Tibial nerve (tissue), 4 donors: ENCODE measurements at places on chromosomes 3 and 15.
A peak's percentile ranks its signal among the peaks of the same experiment; 100 is the strongest.

- no peak for DNase-seq
Observed at GRCh38 chr3:157136647-157137387, 23.1 kb downstream of the CCNL1 start.

DNA sequence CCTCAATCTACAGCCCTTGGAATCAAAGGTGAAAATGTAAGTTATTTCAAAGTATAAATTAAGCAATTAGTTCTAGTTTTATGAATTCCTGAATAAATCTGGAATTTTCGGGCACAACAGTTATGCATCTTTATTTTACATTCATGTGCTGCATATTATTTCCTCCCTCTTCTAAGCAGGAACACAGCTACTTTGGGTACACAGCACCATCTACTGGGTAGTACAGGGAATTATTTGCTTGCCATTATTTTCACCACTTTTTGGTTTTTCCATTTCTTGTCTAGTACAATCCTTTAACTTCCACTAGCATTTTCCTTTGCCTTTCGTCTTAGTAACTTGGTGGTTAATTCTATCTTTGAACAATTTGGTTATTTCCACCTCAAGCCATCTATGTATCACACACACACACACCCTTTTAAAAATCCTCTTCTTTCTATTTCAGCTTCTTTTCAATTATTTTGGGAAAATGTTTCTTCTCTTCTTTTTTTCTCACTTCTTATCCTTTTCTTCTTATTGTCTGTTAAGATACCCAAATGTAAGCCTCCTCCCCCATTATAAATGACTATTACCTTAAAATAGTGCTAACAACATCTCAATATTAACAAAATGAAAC, 451.0 kb downstream of the MFSD1 start:
- DNase-seq: no peak

DNA sequence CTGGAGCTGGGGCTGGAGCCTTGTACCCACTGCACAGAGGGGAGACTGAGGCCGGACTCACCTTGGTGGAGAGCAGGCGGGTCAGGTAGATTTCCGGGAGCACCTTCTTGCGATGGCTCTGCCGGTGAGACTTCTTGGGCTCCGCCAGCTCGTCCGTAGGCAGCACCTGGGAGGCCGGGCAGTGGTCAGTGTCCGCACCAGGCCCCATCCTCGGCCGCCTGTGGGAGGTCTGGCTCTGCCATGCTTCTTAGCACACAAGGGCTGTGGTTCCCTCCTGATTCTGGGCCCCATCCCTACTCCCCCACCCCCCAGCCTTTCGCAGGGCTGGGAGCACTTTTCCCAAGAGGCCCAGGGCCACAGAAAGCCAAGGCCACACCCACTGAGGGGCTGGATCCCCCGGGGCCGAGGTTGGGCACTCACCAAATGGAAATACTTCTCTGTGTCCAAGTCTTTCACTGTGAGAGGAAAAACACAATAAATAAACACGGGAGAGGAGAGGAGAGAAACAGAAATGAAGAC, 17.4 kb downstream of the H1-8 start:
- no peak for DNase-seq

DNA sequence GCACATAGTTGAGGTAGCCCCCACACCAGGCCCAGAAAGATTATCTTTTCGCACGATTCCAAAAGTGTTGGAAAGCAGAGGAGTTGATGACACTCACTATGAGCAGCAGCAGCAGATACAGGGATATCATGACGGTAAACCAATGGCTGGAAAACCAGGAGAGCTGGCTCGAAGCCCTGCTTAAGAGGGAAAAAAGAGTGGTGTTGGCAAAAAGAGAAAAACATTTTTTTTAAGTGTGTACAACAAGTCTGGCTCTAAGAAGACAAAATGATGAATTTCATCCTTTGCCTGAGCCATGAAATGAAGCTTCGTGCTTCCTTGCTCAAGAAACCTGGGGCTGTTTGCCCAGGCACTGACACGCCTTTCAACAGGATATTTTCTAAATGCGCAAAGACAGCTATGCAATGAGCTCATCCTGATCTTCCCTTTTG, 27.3 kb downstream of the PARP16 start:
- peak; percentile 36 for DNase-seq

GRCh38 chr3:26687466-26687865, 64.9 kb downstream of the LRRC3B start:
- no peak for DNase-seq

DNA sequence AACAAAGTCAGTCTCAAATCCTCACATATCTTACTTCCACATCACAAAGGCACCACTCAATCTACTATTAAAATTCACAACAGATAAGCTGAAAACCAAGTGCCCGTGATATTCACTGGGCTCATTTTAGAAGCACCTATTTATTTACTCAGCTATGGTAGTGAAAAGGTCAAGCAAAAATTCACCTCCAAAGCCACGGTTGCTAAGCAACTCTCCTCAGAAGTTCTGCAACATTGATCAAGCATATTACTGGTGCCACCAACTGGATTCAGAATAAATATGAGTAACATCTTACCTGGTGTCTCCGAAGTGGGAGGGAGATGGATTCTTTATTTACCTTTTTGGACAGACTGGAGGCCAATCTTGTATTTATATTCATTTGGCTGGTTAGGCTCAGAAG, 714.8 kb downstream of the FHIT start:
- DNase-seq: no peak

DNA sequence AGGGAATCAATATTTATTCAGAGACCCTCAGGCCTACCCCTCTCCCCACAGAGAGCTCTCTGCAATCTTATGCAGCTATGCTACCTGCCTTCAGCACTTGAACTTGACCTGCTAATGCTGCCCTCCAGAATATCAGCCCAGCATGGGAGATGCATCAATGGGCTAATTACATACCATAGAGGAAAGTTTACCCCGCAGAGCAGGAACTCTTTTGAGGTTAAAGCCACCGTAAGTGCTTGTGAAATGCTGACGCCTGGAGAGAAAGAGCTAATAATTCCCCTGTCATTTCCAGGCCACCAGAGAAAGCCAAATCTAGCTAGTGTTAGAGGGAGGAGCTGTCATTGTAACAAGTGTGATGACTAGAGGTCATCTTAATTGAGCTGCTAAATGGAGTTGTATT, 127.5 kb downstream of the CHST2 start:
- no peak for DNase-seq

GRCh38 chr3:120203016-120203415, 82.0 kb downstream of the GPR156 start:
- DNase-seq: no peak

DNA sequence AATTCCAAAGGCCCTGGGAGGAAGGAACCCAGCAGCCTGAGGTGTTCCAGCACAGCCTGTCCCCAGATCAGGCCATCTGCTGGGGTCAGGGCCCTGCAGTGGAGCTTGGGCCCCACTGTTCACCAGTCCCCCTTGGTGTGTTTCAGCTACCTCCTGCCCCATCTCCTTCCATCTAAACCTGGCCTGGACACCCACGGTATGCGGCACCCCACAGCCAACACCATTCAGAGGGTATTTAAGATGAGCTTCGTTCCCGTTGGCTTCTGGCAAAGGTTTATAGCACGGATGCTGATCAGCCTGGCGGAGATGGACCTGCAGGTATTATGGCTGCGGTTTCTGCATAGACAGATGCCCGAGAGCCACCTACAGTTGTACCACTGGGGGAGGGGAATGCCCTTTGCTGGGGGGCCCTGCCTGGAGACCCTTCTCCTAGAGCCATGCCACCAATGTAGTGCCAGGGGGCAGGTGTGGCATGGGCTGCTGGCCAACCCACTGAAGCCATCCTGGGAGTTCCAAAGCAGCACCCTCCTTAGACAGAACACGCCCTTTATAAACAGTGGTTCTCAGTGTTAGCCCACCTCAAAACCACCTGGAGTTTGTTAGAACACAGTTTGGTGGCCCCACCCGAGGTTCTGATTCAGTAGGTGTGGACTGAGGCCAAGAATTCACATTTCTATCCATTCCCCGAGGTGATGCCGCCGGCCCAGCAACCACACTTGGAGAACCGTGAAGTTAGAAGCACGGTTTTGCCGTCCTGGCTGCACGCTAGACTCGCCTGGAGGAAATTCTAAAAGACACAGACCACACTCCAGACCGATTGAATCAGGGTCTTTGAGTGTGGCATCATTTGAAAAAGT, 126.9 kb downstream of the LRRK1 start:
- DNase-seq: no peak

DNA sequence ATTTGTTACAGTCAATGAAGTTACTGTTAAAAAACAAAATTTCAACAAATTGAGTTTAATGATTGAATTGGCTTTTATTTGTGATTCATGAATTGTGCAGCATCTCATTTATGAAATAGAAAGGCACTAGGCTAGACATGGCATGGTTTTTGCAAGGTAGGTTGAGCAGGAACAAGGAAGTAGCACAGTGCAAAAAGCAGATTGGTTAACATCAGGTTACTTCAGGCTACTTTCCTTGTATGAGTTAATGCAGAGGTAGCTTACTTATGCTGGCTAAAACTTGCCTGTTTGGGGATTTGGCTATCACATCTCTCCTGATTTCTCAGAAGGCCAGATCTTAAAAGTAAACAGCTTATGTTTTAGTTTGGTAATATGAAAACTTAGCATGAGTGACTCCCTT, 23.0 kb upstream of the SV2B start:
- DNase-seq: no peak

DNA sequence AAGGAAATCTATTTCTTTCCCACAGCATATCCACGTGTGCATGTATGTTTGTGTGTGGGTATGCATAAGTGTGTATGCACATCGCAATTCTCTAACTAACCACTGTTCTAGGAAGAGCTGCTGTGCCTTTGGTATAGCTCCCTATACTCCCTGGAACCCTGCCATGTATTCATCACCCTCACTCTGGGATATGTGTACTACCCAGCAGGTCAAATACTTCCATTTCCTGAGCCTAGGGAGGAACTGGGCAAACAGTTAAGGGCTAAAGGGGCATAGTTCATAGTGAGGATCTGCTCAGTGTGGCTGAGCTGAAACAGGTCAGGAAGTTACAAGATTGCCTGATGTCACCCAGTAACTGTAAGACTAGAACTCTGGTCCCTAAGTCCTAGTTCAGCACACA, 260.4 kb downstream of the RPLP1 start:
- no peak for DNase-seq

DNA sequence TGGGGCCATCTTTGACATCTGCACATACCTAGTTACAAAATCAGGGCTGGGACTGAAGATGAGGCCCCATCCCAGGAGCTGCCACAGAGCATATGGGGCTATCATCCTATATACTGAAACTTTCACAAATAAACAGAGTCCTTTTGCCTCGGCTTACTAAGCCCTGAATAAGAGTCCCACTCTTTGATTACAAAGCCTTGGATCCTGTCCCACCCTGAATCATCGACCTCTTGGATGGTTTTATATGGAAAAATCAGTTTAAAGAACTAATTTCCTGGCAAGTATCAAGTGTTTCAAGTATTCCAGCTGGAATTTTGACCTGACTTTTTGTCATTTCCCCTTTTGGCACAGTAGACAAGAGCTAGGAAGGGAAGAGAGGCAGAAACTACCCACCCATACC, 331.3 kb upstream of the FRG2C start:
- no peak for DNase-seq

DNA sequence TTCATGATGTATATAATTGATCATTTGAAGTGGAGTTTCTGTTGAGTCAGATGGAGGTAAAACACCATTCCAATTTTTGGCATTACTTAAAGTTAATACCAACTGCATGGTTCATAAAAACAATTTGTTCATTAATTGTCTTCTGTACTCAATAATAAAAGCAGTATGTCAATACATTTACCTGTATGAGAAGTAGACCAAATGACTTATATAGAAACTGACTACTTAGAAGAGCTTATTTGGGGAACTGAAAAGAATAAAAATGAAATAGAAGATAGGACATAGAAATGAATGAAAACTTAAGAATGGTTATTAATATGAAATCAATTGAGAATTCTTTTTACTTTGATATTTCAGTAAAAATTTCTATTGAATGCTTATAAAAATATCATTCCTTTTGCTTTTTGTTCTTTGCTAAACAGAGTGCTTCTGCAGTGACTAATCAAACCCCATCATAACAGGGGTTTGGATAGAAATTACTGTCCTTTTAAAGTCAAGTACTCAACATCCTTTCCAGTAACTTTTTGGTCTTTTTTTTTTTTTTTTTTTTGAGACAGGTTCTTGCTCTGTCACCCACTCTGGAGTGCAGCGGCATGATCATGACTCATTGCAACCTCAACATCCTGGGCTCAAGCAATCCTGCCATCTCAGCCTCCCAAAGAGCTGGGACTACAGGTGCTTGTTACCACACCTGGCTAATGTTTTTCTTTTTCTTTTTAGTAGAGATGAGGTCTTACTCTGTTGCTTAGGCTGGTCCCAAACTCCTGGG, 6.5 kb upstream of the CRYBG3 start:
- DNase-seq: no peak

- no peak for DNase-seq
Observed at GRCh38 chr15:48266024-48266689, 60.1 kb downstream of the SLC12A1 start.

GRCh38 chr3:133506215-133506901, 67.1 kb upstream of the CDV3 start:
- DNase-seq: peak; percentile 8

DNA sequence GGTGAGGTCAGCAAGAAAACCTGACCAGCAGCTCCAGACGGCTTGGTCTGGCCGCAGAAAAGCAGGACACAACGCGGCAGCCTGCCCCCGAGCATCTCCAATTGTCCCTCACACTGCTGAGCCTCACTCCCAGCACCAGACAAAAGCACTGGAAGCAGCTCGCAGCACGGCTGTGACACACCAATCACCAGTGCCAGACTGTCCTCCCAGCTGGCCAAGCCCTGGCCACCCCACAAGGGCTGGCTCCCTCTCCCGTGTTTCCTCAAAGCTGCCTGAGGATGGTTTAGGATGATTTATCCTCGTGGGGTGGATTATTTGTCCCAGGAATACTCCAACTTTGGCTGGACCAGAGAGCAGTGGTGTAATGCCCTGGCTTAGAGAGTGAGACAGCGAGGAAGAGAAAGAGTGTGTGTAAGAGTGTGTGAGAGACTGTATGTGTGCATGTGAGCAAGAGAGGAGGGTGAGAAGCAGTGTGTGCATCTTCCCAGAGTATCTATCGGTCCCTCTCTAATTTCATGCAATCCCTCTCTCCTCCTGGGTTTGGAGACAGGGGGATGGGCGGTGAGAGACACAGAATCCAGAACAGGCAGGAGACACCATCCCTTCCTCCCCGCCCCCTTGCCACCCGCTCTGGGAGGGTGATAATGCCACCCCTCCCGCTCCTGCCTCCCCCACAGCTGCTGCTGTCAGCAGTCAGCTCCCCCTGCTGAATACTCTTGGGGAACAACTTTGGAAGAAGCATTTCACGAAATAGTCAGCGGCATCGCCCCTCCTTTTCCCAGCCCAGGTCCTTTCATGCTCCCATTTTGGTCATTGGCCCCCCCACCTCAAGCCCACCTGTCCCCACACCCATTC, 34.2 kb downstream of the SEMA5B start:
- DNase-seq: no peak

GRCh38 chr3:197561926-197562325, 6.2 kb upstream of the BDH1 start:
- DNase-seq: no peak
